Left lung (tissue), 14 donors: ENCODE measurements at places on chromosomes 16 and 17. TPM values are rescaled to one million over a fixed set of nuclear protein-coding genes. Genes with fewer than 3 reads are reported as not detected.
A peak's percentile ranks its signal among the peaks of the same experiment; 100 is the strongest.

The GCSH gene
- total RNA-seq: 22.2 TPM

The RPH3AL gene
- 44.7 TPM for total RNA-seq

The PRR15L gene
- 39.1 TPM for total RNA-seq

- peak; percentile 58 for DNase-seq
Observed at GRCh38 chr17:80804466-80804865, 187.2 kb upstream of the CHMP6 start.

GRCh38 chr16:57540387-57540786 lies 2.1 kb upstream of the ADGRG5 start:
- DNase-seq: no peak

- no peak for DNase-seq
Observed at GRCh38 chr17:63181856-63182255, 215.8 kb downstream of the TANC2 start.
